Fibroblast of gingiva (primary cell): ENCODE measurements at places on chromosomes 1 and 21.

DNA sequence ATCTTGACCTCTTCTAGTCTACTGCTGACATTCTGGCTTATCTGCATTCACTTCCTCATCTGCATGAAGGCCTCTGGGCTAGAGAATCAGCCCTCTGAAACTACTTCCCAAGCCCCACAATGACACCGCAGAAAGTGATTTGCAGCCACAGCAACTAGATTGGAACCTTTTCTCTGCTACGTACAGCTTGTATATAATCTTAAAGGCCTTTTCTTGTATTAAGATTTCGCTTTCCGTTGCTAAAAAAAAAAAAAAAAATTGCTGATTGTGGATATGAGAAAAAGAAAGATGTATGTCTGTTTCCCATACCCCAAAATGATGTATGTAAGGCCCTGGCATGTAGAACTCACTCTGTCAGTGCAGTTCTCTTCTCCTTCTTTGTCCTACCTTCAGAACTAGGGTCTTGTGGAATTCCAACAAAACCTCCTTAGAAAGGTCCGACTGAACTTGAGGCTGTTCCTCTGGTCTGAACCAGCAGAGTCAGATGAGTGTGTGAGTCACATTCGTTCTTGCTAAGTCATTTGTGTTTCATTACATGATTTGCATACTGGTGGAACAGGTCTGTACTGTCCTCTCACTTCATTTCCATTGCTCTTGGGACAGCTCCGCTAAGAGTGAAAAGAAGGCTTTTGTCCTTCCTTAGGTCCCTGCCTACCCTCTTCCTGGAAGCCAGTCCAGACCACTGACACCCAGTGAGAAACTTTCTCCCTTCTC lies 62.7 kb downstream of the PLPP3 start:
- peak; percentile 61 for DNase-seq

DNA sequence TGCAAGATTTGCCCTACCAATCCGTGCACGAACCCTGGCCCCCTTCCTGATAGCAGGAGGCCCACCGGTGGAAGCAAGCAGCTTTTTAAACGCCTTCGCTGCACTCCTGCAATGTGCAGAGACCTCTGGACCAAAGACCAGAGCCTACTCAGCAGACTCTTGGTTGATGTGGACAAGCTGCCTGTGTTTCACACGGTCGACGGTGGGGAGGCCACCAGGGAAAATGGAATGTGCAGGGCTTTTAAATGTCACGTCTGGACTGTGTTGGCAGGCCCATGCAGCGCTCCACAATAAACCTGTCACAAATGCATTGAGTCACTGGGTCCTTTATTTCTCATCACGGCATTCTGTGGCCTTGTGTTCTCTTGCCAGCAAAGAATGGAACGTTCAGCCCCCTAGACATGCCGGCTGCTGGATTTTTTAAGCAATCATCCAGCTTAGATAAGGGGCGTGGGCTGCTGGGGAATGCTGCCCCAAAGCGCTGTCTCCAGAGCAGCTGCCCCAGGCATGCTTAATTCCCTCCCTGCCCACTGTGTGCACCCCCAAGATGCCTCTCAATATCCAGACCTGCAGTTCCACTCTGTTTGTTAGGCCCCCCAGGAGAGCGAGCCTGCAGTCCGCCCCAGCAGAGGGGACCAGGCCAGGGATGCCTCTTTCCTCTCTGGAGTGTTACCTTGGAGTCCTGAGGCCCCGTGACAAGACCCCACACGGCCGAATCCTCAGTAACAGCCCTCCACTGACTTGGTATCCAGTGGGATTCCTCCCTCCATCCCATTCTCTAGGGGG lies 71.3 kb downstream of the ATP5PO start:
- no peak for DNase-seq

DNA sequence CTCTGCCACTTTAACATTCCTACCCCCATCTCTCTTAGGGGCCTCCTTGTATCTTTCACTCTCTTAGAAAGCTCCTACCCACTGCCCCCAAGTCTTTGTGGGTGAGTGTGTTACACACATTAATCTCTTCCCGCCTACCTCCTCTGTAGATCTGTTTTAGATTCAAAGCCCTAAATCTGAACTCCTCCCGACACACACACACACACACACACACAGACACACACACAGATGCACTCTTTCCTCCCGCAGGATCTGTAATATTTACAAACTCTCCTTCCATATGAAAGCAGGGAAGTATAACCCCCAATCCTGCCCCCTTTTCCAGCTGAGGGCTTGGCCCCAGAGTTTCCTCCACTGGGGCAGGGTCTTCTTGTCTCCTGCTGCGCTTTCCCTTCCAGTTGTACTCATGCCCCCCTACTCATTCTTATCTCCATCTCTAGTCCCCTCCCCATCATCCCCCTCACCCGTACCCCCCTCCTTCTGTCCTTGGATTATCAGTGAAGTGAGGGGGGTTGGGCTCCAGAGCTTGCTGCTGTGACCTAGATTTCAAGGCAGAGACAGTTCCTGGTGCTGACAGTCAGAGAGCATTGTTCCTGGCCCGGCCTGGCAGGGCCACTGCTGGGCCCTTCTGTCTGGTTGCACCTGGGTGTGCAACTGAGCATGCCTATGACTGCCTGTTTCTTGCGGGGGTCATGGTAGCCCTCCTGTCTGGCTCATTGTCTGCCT lies 4.3 kb downstream of the PEA15 start:
- DNase-seq: no peak

DNA sequence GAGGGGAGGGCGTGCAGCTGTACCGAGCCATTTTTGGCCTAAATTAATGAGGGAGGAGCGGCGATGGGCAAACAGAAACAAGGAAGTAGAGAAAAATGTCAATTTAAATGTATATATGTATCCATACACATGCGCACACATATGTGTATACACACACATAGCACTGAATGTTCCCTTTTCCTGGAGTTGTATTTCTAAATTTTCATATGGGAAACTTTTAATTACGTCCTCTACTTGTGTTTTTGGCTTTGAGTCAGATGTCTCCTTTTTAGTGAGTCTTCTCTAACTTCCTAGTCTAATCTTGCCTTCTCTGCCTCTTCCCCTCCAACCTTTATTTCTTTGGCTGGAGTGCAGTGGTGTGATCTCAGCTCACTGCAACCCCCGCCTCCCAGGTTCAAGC lies 15.4 kb upstream of the CYYR1 start:
- no peak for DNase-seq

DNA sequence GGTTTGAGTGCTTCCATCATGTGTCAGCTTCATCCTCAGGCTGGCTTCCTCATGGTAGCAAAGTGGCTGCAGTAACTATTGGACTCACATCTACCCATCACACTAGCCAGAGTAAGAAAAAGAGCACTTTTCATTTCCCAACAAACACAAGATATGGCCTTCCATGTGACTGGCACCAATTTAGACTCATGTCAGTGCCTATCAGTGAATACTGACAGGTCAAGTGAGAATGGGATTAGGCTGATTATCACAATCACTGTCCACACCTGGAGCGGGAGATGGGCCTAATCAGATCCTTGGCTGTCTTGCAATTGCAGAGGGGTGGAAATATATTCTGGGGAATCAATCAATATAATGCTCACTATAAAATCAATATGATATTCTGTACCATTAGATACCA lies 2.9 kb upstream of the RABGAP1L start:
- DNase-seq: no peak

DNA sequence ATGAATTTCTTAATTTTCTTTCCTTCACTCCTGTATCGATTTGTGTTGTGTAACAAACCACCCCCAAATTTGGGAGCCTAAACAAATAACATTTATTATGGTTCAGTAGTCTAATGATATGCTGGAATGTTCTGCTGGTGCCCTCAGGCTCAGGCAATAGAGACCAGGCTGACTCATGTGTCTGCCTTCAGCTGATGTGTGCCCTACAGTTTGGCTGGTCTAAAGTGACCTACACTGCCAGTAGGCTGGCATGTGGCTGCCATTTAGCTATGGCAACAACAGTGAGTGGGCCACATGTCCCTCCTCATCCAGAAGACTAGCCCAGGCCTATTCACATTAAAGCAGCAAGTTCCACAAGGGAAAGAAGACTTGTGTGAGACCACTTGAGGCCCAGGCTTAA lies 115.8 kb downstream of the PTPRC start:
- no peak for DNase-seq
